ENCODE measurements at places on chromosomes 1 and 21.
A peak's percentile ranks its signal among the peaks of the same experiment; 100 is the strongest.

DNA sequence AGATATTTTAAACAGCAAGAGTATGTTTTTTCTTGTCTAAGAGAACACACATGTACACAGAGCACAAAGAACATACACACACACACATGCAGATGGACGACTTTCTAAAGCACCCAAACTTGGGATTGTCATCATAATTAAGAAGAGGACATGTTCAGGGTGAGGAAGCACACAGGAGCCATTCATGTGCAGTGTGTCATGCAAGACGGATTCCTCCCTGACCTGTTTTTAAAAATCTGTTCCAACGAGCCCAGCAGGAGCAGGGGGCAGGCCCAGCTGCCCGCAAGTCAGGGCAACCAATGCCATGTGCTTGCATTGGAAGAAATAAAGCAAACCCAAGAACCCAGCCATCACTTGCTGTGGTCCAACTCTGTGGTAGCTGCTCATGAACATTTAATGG, 167.3 kb upstream of the ZNF644 start:
- DNase-seq, result no peak

- DNase-seq, result no peak
These were observed 104.4 kb downstream of the CRYAA start for GRCh38 chr21:43273016-43273707.

DNA sequence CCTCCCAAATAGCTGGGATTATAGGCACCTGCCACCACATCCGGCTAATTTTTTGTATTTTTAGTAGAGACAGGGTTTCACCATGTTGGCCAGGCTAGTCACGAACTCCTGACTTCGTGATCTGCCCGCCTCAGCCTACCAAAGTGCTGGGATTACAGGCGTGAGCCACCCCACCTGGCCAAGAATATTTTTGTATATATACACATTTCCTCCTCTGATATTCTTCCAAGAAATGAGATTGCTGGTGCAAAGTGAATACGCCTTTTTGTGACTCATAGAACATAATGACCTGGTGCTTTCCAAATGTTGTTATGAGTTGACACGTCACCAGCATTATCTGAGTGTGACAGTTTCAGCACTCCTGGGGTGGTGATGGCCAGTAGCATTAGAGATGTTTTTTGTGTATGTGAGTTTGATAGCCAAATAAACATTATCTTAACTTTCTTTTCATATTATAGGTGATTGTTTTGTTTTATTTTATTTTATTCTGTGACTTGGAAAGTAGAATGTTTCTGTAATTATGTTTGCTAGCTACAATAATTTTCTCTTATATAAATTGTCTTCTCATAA, 54.9 kb downstream of the KCNK1 start:
- peak; percentile 72 for DNase-seq

GRCh38 chr1:180230791-180231505, 884 bp downstream of the LHX4 start:
- no peak for DNase-seq

DNA sequence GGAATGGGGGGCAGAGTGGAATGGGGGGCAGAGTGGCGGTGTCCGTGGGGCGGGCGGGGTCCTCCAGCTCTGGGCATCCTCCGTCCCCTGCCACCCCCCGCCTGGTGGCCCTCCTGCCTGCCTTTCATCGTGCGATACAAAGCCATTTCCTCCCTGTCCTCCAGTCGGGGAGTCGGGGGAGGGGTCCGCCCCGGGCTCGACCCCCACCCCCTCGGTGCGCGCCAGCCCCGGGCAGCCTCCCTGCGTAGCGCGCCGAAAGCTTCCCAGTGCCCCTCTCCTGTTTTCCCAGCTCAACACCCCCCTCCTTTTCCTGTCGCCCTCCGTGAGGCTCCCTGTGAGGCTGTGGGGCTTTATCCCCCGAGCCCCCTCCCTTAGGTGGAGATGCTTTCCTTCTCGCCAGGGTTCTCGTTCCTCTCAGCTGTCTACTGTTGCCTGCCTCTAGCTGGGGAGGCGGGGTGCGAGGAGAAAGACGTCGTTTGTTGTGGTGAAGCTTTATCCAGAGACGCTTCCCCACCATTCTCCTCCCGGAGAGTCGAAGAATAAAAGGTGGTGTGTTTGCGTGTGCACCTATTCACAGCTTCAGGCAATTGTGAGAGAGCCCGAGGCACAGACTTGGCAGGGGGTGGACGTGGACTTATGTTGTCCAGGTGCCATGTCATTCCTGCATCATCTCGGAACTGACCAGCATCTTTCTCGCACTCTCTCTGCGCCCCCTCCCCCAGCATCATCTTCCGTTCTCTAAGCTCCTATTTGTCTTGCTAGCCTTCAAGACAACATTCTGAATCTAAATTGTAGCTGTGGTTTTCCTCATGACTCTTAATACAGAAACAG, 848 bp downstream of the DNM3 start:
- peak; percentile 12 for DNase-seq

- DNase-seq, result no peak
These were observed 83.8 kb downstream of the TMEM53 start for GRCh38 chr1:44590475-44590874.

GRCh38 chr1:212648431-212648830, 39.9 kb downstream of the ATF3 start:
- DNase-seq, result no peak

GRCh38 chr1:115363171-115363570, 25.1 kb upstream of the NGF start:
- DNase-seq, result no peak

DNA sequence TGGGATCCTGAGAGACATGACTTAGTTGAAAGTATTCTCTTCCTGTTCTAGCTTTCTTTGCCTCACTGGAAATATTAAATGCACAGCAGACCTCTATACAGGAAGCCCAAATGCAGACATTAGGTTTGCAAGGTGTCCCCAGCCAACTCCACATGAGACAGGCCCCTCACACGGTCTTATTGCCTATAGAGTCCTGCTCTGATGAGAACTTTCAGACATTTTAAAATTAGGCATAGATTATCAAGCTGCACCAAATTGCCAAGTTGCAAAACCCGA, 251.9 kb upstream of the C1orf105 start:
- no peak for DNase-seq

DNA sequence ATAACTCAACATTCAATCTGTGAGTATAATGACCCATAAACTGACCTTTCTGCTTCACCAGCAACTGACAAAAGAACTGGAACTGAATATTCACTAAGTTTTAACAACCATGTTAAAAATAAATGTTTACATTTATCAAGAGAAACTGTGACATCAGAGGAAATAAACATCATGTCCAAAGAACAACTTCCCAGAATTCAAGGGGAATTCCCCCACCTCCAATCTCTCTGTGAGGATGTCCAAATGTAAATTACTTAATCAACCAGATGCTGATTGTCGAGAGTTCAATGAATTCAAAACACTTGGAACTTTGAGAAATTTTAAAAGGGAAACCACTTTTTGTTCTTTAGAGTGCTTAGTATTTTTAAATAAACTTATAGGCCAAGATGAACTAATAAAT, 365.6 kb upstream of the ADGRL2 start:
- DNase-seq, result no peak

GRCh38 chr1:84037758-84038611, 39.1 kb upstream of the TTLL7 start:
- no peak for DNase-seq

DNA sequence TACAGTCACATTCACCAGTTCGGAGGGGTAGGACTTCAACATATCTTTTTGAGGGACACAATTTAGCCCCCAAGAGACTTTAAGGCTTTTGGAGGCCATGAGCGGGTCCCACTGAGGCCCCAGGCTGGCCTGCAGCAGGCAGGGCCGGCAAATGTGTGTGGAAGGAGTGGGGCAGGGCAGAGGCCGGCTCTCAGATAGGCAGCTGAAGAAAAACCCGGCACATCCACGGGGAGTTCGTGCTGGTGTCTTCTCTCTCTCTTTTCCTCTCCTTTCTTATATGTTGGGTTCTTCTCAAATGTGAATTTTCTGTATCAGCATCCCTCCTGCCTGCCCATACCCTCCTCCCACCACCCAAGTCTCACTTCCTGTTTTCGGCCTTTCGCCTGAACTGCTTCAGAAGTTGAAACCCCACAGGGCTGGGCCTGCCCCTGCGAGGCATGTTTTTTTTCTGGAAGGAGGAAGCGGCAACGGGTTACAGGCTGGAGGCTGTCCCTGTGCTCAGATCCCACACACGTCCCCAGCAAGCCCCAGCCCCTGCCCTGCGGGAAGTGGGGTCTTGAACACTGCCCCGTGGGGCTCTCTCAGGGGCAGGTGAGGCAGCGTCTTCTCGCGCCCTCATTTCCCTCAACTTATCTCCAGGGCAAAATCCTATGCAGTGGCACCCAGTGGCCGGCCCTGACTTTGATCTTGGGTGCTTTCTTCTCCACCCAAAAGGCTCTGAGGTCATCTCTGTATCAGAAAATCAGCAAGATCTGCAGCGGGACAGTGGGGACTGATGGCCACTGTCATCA, 9.7 kb upstream of the UMODL1 start:
- DNase-seq, result peak; percentile 51

- DNase-seq, result no peak
These were observed 40.8 kb upstream of the IGSF3 start for GRCh38 chr1:116708255-116708900.

GRCh38 chr21:40056031-40056430, 188.8 kb downstream of the PCP4 start:
- no peak for DNase-seq

DNA sequence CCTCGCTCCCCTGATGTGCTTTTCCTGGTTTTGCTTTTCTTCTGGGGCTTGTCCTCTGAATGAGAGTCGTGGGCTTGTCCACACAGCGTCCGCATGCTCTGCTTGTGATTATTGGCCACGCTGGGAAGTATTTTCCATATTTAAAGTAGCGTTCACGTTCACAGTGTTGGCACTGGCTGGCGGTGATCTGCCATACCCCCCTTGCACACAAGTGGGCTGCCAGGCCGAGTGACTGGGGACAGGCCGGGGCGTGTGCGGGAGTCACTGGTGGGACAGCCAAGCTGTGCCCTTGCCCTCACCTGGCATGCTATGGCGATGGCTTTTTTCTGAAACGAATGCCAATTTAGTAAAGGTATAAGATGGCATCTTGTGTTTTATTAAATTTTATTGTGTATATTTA, 32.8 kb downstream of the SLC37A1 start:
- no peak for DNase-seq

DNA sequence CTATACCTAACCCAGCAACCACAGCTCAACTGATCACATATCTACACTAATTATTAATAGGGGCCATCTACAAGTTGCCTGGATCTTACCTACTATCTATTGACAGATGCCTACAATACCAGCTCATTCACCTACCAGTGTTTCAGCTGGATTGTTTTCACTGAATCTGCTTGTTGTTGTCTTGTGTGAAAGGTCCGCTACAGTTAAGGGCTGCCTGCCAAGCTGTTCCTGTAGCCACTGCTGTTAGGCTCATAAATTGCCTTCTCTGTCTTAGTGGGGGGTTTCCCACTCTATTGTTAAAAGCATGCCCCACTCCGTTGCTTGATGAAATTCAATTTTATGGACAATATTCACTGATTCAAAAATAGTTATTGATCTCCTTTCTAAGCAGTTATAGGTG, 199.7 kb upstream of the TMPRSS15 start:
- DNase-seq, result no peak

- no peak for DNase-seq
These were observed 21.0 kb downstream of the NFYC start for GRCh38 chr1:40712405-40712944.

DNA sequence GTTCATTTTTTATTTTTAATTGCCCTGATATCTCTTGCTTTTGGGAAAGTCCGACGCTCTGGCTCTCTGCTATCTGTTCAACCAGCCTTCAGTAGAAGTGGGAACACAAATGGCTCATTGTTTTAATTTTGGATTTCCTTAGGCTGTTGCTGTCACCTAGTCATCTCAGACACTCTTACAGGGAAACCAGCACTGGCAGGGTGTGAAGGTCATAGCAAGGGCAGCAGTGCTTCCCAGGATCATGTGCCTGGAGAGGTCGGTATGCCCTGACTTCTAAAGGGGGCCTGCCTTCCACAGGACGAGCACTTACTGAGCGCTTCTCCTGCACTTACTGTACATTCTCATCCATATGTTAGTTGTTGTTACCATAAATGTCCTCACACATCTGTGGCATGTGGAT, 224.2 kb downstream of the DISC1 start:
- DNase-seq, result no peak

DNA sequence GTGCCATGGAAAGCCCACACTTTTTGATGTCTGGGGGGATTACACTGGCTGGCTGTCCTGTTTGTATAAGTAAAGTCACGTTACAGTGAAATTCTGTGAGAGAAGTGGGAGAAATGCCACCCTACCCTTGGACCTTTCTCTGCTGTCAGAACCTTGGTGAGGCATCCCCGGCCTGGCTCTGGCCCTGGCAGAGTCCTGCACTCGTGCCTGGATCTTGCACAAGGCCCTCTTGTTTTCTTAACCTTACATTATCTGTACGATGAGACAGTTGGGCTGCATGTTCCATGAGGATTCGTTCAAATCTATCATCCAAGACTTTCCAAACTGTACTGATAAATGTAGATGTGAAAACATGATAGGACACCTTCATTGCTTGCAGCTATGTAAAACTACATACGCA, 11.4 kb downstream of the SNAP47 start:
- DNase-seq, result no peak

- DNase-seq, result no peak
These were observed 120.9 kb upstream of the MAGI3 start for GRCh38 chr1:113269168-113269963.

- DNase-seq, result no peak
These were observed 92.3 kb downstream of the KCNN3 start for GRCh38 chr1:154777781-154778180.

- DNase-seq, result no peak
These were observed 20.1 kb downstream of the OSBPL9 start for GRCh38 chr1:51636764-51637522.

DNA sequence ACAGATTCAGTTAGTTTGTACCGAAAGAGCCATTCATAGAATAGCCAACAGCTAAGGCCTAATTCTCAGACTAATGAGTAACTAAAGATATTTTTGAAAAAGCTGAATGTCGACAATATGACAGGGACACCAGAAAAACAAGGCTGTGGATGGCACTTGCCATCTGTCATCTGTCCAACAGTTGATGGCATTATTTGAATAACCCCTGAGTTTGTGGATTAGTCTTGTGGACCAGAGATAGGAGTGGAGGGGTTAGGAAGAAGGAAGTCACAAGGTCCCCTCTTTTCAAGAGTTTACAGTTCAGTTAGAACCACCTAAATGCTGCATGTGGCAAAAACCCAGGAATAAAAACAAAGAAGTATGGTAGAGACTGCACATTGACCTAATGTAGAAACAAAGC, 356.5 kb upstream of the DUSP10 start:
- no peak for DNase-seq

- DNase-seq, result no peak
These were observed 17.6 kb downstream of the OSCP1 start for GRCh38 chr1:36432616-36433015.

DNA sequence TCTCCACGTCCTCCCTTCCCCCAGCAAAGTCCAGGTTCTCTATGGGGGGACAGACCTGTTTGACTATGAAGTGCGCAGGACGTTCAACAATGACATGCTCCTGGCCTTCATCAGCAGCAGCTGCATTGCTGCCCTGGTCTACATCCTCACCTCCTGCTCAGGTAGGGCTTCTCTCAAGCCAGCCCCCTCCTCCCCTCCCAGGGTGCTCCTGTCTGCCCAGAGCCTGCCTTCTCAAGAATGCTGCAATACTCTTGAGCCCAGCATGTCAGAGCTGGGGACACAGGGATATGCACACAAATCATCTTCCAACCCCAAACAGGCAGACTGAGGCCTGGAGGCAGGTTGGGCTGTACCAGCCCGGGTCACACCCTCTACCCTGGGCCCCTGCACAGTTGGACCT, 35.4 kb downstream of the DISP3 start:
- DNase-seq, result no peak

Data from activated CD4-positive, alpha-beta T cell treated with anti-CD3 and anti-CD28 coated beads, Interleukin-2, Interleukin-6, amounts not matched to agents 100 ng/mL and 50 ng/mL, durations not matched to agents 16 hours and 8 hours (primary cell).